ENCODE measurements at places on chromosomes 2 and 18.

DNA sequence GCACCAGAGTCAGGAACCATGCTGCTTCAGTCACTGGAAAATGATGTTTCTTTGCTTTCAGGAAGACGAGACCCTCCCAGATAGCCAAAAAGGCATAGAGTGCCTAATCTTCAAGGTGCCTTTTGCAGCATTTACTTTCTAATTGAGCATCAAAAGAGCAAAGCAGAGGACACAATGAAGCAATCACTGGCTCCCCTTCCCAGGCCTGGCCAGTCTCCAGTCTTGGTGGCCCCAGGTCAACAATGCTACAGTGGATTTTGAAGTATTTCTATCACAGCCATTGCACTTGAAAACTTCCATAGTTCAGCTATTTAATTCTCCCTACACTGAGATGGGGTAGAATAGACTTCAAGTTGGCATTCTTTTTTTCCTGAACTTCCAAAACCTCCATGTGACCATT, 15.4 kb downstream of the ZBTB7C start:
- DNase-seq: no peak

- DNase-seq: no peak
Measured at GRCh38 chr2:45929674-45930395, 278.4 kb downstream of the PRKCE start.

DNA sequence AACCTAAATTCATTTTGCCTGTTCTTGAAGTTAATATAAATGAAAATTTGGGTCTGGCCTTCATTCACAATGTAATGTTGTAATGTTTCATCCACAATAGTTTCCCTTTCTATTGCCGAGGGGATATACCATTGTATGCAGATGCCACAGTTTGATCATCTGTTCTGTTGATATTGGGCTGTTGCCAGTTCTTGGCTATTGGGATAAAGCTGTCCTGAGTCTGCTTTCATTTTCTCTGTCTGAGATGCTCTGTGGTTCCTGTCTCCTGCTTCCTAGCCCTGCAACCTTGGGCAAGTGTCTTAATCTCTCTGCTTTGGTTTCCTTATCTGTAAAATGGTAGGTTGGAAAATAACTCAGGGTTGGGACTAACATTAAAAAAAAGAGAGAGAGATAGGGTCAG, 25.2 kb downstream of the B3GNT2 start:
- DNase-seq: no peak

- DNase-seq: no peak
Measured at GRCh38 chr2:138421971-138422335, 79.6 kb upstream of the SPOPL start.

GRCh38 chr2:72165792-72166191, 18.1 kb upstream of the CYP26B1 start:
- DNase-seq: no peak
